Neural progenitor cell (in vitro differentiated cells): ENCODE measurements at places on chromosomes 4 and X. TPM values are rescaled to one million over a fixed set of nuclear protein-coding genes. Genes with fewer than 3 reads are reported as not detected.

- DNase-seq = no peak
Observed at GRCh38 chrX:10172877-10173276, 16.1 kb downstream of the CLCN4 start.

DNA sequence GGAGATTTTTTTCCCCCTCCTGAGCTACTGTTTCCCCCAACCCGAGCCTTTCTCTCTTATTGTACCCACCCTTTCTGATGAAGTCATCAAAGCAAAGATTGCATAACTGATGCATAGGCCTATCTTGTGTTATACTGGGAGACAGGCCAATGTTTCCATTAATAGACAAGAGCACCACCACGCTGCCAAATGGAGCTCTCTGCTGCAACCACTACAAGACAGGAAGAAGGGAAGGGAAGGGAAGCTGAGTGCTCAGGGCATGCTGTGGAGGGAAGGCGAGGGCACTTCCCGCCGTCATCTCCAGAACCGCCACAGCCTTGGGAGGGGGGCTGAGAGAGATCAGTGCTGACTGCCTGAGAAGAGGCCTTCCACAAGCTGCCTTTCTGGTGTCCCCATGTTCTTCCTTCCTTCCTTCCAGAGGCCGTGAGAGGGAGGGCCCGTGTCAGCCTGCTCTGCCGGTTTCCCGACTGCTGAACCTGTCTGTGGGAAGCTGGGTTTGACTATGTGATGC lies 75.0 kb downstream of the MGST2 start:
- DNase-seq = no peak

The MAPK10 gene
- total RNA-seq = 357 and 383 TPM in 2 replicates

The TKTL2 gene
- total RNA-seq = 0.06 TPM in 1 of 2 replicates, not detected in the other

The TBC1D9 gene
- total RNA-seq = 8.8 and 11.3 TPM in 2 replicates

The HPGDS gene
- not detected in 2 replicates for total RNA-seq

DNA sequence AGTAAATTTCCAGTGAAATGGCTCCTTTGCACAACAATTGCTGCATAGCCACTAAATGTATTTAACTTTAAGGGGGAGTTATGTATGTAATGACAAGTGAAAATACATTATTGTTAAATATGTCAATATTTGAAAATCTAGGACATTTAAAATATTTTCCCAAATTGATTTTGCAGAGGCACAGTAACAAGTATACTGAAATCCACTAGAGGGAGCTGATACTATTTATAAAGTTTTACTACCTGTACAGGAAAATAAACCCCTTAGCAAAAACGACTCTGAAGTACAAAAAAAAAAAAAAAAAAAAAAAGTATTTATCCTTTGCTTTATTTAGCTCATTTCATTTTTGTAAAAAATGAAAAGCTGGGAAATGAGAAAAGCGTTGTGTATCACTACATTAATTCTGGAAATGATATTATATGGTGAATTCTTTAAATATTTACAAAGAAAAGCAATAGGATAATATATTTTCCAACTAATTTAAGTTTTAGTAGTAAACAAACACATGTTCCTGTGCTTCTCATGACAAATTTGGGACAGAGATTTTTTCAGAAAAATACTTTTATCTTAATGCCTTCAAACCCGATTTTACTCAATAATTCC lies 727.7 kb downstream of the DMD start:
- peak; percentile 47 for DNase-seq
